ENCODE measurements at places on chromosomes 1 and 21. TPM values are rescaled to one million over a fixed set of nuclear protein-coding genes. Genes with fewer than 3 reads are reported as not detected.

The MRPS6 gene
- 78.8 TPM for total RNA-seq

The PYHIN1 gene
- total RNA-seq: not detected

The WDR64 gene
- not detected for total RNA-seq

The TMPRSS15 gene
- total RNA-seq: not detected

The BNIPL gene
- total RNA-seq: 0.91 TPM

The FMN2 gene
- total RNA-seq: 2.3 TPM

DNA sequence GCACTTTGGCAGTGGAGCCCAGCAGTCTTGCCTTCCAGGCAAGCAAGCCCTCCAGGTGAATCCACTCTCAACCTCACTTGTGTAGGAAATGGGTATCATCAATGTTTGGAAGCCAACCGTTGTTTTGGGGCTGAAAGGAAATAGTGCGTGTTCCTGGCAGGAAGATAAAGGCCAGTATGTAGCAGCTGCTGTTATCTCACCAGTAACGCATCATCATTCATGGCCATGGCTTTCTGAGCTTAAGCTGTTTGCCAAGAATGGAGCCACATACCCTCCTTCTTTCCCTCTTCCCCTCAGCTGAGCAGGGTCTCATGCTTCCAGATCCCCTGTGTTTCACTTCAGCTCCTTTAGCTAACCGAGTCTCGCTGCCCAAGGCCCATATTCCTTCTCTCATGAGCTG, 2.2 kb upstream of the PDPN start:
- no peak for DNase-seq

GRCh38 chr21:27379354-27379753, 412.5 kb upstream of the ADAMTS5 start:
- no peak for DNase-seq

- no peak for DNase-seq
These were observed 1.8 kb upstream of the EPHX1 start for GRCh38 chr1:225808136-225808535.

GRCh38 chr1:202192770-202193613, 607 bp upstream of the LGR6 start:
- peak; percentile 69 for DNase-seq

DNA sequence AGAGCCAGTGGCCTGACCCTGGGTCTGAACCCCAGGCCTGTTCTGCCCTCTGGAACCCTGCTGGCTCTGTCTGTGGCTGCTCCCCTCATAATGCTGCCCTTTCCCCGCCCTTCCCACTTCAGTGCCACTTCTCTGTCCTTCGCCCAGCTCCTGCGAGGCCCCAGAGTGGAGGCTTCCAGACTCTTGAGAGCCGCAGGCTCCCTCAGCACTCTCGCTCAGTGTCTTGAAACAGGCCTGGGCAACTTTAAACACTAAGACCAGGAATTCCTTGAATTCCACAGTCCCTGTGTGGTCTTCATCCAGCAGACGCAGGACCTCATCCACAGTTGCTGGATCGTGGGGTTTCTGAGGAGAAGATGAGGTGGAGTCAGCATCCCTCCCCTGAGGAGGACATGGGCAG, 3.5 kb downstream of the CRNN start:
- DNase-seq: no peak

DNA sequence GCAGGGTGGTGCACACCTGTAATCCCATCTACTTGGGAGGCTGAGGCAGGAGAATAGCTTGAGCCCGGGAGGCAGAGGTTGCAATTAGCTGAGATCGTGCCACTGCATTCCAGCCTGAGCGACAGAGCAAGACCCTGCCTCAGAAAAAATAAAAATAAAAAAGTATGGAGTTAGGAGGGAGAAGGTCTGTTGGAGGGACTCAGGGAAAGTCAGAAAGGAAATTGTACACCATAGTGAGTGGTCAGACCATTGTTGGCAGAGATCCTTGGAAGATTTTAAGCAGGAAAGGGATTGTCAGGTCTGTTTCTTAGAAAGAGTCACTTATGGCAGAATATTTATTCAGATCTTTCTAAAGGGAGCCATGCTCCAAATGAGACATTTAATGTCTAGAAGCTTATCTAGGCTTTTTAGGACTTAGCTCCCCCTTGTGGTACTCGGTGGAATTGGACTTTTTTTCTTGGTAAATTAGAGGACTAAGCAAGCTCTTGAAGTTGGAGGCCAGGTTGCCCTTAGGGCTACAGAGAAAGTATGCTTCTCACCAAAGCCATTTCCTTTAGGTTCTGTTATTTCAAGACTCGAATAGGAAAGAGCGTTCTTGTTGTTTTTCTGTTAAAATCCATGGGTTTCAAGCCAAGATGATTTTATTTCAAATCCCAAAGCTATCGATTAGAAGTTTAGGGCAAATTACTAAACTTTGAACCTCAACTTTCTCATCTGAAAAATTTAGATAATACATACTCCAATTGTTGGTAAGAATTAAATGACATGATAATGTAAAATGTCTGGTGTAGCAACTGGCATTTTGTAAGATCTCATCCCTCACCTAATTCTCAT, 16.5 kb downstream of the MIA3 start:
- peak; percentile 46 for DNase-seq

GRCh38 chr1:236128646-236129178, 13.6 kb upstream of the GPR137B start:
- no peak for DNase-seq

DNA sequence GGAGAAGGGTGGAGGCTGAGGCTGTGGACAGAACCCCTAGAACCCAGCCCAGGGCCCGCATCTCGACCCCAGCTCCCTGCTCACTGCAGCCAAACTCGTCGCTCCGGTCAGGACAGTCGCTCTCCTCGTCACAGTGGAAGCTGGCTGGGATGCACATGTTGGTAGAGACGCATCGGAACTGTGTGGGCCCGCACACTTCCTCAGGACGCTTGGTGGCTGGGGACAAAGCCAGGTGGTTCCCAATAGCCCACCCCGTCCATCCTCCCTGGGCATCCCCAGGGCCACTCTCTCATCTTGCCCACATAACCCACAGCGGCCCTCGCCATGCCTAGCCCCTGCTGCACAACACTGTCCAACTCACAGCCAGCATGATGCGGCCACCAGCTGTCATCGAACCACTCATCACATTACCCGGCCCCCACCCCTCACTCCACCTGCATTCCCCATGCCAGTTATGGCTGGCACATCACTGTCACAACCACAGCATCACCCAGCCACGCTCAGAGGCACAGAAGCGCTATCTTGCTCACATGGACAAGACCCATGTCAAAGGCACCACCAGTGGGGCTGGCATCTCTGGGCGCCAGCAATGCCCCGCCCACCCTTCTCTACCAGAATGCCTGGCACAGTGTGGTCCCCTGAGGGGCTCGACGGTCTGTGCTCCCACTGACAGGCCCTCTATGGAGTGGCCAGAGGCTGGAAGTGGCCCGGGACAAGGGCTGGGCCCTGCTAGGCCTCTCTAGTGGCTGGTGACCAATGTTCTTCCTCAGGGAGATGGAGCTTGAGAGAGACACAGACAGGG, 51.7 kb downstream of the HSPG2 start:
- DNase-seq: no peak

DNA sequence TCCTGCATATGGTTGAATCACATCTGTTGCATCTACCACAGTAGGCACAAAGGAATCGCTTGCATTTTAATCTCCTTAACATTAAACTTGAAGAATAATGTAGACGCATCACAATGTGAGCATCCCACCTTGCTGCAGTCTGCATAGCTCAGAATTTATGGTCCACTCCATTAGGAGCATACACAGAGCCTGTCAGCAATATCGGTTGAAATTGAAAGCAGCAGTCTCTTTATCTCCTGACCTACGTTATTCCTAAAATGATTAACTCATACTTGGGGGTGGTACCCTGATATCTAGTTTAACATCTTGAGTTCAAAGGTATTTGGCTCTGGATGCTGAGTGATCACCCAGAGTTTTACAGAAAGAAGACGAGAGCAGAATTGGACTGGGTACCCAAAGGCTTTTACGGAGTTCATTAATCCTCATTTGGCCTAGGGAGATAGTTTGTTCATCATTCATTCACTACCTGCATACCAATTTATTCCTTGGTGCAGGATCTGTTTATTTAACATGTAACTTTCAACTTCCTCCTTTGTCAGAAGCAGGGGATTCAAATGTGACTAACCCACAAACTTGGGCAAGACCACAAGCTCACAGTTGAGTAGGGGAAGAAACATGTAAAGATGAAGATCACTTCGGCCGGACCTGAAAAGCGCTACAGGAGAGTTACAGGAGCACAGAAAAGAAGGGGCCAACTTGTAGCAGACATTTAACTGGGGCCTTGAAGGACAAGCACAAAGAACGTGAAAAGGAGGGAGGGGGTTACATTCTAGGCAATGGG, 187.9 kb downstream of the DAB1 start:
- no peak for DNase-seq

DNA sequence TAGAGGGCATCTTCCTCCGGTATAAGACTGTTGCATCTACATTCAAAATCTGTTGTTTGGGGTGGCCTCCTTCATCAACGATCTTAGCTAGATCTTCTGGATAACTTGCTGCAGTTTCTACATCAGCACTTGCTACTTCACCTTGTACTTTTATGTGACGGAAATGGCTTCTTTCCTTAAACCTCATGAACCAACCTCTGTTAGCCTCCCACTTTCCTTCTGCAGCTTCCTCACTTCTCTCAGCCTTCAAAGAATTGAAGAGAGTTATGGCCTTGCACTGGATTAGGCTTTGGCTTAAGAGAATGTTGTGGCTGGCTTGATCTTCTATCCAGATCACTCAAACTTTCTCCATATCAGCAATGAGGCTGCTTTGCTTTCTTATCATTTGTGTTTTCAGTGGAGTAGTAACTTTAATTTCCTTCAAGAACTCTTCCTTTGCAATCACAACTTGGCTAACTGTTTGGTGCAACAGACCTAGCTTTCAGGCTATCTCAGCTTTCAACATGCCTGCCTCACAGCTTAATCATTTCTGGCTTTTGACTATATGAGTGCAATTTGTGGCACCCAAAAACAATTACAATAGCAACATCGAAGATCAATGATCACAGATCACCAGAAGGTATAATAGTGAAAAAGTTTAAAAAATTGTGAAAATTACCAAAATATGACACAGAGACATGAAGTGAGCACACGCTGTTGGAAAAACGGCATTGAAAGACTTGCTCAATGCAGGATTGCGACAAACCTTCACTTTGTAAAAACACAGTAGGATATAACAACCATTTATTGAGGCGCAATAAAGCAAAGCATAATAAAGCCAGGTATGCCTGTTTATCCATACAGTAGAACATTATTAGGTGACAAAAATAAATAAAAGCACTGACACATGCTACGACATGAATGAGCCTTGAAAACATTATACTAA, 56.7 kb upstream of the GFI1 start:
- no peak for DNase-seq

- no peak for DNase-seq
These were observed 1.5 kb downstream of the EPRS1 start for GRCh38 chr1:220044678-220045355.

DNA sequence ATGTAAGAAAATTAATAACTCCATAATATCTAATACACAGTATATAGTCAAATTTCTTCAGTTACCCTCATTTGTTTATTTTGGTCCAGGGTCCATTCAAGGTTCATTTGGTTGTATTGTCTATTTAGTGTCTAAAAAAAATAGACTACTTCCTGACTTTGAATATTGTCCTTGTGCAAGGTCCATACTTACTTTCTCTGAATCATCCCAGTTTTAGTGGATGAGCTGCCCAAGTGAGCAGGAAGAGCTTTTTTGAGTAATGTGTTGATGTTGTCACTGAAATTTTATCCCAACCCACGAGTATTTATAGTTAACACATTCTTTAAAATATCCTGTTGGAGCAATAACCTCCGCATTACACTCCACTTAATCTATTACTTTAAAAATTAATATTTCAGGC, 45.6 kb upstream of the FASLG start:
- DNase-seq: no peak

DNA sequence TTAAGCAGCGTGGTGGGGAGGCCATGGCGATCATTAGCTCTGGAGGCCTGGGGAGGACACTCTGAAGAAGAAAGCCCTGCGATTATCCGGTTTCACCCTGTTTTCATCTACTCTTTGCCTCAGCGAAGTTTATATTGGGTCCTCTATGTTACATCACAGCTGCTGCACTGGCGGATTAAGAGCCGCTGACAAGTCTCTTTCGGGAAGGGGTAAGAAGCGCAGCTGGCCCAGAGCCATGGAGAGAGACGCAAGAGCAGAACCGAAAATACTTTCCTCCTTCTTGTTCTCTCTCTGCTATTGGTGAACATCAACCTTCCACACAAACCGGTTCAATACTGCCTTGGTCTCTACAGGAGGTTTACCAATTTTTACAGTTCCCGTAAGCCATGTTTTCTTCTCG, 291.5 kb downstream of the FAM72C start:
- DNase-seq: no peak

- DNase-seq: no peak
These were observed 153.8 kb upstream of the HMGB4 start for GRCh38 chr1:33709783-33710718.

- DNase-seq: no peak
These were observed 6.2 kb downstream of the SLC2A1 start for GRCh38 chr1:42952303-42953001.

DNA sequence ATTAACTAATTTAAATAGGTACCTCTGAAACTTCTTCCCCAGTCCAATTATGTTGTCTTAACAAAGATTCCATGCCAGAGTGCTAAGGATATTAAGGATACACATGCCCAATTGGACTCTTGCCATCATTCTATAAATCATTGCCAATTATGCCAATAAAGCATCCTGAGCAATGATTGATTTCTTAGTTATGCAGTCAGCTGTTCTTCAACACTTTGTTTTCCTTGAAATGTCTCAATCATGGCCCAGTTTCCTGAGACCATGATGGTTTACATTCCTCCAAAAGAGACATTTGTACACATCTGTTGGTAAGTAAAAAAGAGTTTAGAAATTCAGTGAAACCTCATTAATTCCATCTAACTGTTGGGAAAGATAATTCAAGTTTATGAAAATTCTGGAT, 180.4 kb upstream of the PKN2 start:
- no peak for DNase-seq

Data from progenitor cell of endocrine pancreas (in vitro differentiated cells).